ENCODE measurements at places on chromosomes 13 and 19.

GRCh38 chr13:30045916-30046704 is 195.7 kb upstream of the UBL3 start:
- no peaks in the 10 kb centered on the region for H3K27me3 ChIP-seq
- H3K36me3 ChIP-seq, result no peaks in the 10 kb centered on the region
- H3K4me3 ChIP-seq, result no peak overlapping the region
- H3K27ac ChIP-seq, result no peak overlapping the region
- peak; percentile 20 for DNase-seq

DNA sequence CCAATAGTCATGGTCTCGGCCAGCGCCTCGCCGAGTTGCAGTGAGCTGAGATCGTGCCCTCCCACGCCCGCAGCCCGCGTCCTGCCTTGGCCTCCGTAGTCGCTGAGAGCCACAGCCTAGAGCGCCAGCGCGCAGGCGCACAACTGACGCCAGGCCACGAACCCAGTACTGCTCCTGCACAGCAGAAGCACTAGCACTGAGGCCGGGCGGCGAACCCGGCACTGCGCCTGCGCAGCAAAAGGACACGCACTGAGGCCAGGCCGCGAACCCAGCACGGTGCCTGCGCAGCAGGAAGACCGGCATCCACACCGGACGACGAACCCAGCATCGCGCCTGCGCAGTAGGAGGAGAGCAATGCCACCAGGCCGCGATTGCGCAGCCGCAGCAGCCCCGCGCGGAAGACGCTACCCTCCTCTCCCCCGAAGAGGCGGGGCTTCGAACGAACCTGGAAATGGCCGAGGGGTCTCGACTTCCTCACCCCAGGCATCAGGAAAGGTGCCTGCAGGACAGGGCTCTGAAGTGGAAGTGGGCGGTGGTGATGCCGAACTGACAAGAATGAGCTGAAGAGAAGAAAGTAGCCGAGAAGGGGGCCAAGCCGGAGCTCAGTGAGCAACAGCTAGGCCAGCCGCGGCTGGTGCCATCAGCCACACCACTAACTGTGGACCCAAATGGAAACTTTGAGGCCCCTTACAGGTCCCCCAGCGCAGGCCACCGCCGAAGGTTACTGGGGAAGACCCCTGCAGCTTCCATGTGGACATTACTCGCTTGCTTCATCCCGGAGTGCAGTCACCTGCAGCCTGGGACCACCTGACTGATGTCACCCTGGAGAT is 7.5 kb downstream of the F10 start:
- H3K4me1 ChIP-seq, result no peaks in the 10 kb centered on the region
- peaks cover 65% of the 10 kb centered on the region for H3K27me3 ChIP-seq
- DNase-seq, result no peak
- H3K4me3 ChIP-seq, result no peak overlapping the region
- no peak overlapping the region for H3K27ac ChIP-seq

DNA sequence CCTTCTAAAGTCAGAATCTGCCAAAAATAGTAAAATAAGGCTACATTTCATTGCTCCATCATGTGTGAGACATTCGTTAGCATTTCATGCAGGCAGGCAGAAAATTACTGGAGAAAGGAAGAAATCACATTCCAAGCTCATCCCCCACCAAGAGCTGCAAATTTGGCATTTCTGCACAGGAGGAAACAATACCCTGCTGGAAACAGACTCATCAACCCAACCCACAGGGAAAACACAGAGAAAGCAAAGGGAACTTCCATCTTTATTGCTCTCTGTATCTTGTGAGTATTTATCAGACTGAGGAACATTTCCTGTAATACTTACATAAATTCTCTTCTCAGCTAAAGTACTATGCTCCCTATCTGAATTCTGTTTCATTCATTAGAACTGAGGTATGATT is 95.7 kb downstream of the KCTD12 start:
- no peak for DNase-seq
- H3K27me3 ChIP-seq, result no peaks in the 10 kb centered on the region
- no peaks in the 10 kb centered on the region for H3K36me3 ChIP-seq

DNA sequence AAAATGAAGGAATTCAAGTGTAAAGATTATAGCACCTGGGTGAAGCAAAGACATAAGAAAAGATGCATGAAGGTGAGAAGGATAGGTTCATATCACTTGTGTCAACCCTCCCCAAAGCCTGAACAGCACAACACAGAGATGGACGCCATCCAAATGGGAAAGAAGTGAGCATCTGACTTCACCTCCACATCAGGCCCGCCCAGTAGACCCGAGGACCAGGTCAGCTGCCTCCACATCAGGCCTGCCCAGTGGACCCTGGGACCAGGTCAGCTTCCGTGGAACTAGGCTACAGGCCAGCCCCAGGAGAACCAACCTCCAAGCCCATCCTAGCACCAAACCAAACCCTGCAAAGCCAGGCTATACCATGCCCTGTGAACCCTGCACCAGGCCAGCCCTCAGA is 862.9 kb downstream of the UQCRFS1 start:
- no peak overlapping the region for H3K4me3 ChIP-seq
- no peak overlapping the region for H3K27ac ChIP-seq
- DNase-seq, result no peak
- no peaks in the 10 kb centered on the region for H3K36me3 ChIP-seq
- H3K4me1 ChIP-seq, result no peaks in the 10 kb centered on the region
- H3K27me3 ChIP-seq, result no peaks in the 10 kb centered on the region

DNA sequence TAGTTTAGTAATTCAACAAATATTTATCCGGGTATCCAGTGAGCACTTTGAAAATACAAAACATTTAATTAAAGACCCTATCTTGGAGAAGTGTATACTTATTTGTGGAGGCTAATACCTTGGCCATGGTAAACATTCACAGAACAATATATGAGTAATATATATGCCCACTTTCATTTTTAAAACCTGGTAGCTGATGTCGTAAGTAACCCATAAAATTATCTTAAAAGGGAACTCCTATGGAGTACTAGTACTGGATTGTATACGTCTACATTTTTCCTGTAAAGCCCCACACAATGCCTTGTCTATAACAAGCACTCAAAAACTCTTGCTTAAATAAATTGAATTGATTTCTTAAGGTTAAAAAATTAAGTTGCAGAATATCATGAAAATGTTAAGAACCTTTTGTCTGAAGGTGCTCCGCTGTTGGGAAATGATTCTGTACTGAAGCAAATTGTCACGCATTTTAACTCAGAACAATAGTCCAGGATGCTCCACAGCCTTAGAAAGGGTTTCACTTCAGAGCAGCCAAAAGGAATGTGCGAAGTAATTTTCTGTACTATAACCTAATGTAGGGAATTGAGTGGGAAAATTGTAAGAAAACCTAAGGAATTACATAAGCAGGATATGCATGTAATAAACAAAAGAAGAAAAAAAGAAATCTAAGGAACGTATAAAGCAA is 58.9 kb upstream of the C1QTNF9 start:
- no peak overlapping the region for H3K4me3 ChIP-seq
- DNase-seq, result no peak
- no peaks in the 10 kb centered on the region for H3K36me3 ChIP-seq
- no peaks in the 10 kb centered on the region for H3K27me3 ChIP-seq
- H3K4me1 ChIP-seq, result no peaks in the 10 kb centered on the region

DNA sequence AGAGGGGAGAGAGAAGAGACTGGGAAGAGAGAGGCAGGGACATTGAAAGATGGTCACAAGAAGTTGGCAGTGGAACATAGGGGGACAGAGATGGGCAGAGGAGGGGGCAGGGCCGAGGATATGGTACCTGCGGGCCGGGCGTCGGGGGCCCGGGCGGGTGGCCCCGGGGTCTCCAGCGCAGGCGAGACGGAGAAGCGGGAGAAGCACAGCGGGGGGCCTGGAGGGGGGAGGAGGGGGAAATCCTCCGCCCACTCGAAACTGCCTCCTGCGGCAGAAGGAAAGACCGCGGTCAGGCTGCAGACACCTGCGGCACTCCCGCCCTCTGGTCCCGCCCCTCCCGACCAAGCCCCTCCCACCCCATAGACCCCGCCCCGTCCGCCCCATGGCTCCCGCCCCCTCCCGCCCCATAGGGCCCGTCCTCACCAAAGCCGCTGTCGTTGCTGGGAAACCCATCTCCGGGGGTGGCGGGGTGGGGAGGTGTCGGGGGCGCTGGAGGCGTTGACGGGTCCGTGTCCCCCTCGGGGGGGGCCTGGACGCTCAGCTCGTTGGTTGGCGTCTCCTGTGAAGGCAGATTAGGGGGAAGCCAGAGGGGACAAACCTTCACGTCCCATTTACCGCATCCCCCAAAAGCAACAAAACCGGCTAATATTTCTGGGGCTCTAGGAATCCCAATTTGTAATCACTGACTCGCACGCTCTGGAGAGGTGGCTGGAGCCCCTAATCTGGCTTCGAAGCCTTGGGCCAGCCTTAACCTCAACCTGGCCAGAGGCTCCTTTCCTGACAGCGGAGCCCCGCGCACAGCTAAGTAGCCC is 20.4 kb downstream of the LMTK3 start:
- H3K4me3 ChIP-seq, result peak overlapping the region; percentile 29
- DNase-seq, result peak; percentile 54
- peaks cover 33% of the 10 kb centered on the region for H3K4me1 ChIP-seq
- no peak overlapping the region for H3K27ac ChIP-seq
- no peaks in the 10 kb centered on the region for H3K27me3 ChIP-seq
- H3K36me3 ChIP-seq, result peaks cover 22% of the 10 kb centered on the region

- DNase-seq, result no peak
- no peaks in the 10 kb centered on the region for H3K36me3 ChIP-seq
- H3K4me3 ChIP-seq, result no peak within 1 kb of the TSS
These were observed at the start of gene SIGLEC12 for GRCh38 chr19:51501594-51502263. TSS of gene SIGLEC12 (minus strand) at chr19:51501800. CDS start at chr19:51501733, 67 bp downstream.

GRCh38 chr13:32316028-32316339 is 676 bp downstream of the BRCA2 start:
- H3K4me3 ChIP-seq, result peak overlapping the region; percentile 90
- peak overlapping the region; percentile 98 for H3K27ac ChIP-seq
- H3K27me3 ChIP-seq, result no peaks in the 10 kb centered on the region
- H3K36me3 ChIP-seq, result no peaks in the 10 kb centered on the region

DNA sequence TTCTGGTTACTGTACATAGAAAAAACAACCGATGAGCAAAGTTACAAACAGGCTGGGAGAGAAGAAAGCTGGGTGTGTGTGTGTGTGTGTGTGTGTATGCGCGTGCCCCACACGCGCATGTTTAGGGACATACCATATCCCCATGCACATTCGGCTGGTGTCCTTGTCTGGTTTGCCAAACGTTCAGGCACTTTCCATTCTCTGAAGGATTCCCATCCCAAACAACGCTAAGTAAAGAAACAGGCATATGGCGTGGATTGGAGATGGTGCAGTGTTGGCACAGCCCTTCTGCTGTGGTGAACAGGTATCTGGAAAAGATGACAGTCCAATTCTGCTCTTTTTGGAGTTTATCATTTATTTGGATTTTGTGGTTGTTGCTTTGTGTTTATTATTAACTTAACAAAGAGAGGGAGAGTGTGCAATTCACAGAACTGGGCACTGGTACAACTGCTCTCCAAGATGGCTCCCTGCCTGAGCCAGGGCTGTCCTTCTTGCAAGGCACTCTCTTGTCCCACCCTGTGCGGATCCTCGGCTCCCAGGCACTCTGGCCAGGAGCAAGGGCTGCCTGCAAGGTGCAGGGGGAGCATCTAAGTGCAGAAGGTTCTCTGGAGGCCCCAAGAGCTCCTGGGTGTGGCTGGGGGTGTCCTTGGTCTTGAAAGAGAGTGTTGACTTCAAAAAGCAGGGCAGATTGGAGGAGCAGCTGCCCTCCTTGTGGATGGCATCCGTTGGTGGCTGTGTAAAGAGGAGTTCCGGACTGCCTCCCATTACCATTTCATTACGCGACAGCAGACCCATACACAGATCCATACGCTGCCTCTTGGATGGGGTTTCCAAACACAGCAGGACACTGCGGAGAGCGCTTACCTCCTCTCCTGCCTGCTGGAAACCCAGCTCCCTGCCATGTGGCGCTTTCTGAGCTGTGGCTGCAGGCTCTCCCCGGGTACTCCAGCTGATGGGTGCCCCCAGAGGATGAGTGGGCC is 263.1 kb downstream of the ZNF536 start:
- DNase-seq, result no peak
- no peaks in the 10 kb centered on the region for H3K27me3 ChIP-seq
- H3K36me3 ChIP-seq, result peaks cover 6% of the 10 kb centered on the region
- no peaks in the 10 kb centered on the region for H3K4me1 ChIP-seq

DNA sequence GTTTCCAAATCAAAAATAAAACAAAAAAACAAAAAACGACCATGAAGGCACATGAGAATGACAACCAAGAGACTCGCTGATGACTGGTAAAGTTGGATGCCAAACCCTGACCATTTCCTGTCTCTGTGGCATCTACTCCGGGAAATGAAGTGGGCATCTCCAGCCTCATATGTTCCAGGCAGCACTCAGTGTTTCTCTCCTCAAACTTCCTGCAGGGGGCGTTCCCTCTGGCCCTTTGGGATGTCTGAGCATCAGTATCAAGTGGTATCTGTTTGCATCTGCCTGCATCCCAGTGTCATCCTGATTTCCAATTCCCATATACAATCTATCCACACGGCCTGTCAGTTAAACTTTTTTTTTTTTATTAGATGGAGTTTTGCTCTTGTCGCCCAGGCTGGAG is 9.8 kb upstream of the SIGLEC12 start:
- H3K4me3 ChIP-seq, result no peak overlapping the region
- peak; percentile 7 for DNase-seq
- H3K27me3 ChIP-seq, result no peaks in the 10 kb centered on the region
- no peaks in the 10 kb centered on the region for H3K36me3 ChIP-seq
- H3K4me1 ChIP-seq, result no peaks in the 10 kb centered on the region

DNA sequence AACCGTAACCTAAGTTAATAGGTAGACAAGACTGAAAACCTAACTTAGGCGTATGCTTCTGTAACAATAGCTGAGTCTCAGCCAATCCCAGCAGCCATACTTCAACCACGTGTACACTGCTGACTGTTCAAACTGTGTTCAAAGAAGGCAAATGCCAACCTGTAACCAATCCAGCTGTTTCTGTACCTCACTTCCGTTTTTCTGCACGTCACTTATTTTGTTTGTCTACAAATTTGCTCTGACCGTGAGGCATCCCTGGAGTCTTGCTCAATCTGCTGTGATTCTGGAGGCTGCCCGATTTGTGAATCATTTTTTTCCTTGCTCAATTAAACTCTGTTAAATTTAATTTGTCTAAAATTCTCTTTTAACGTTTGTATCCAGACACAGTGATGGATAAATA is 59.2 kb downstream of the EDNRB start:
- H3K27ac ChIP-seq, result peak overlapping the region; percentile 90
- H3K36me3 ChIP-seq, result no peaks in the 10 kb centered on the region
- peaks cover 9% of the 10 kb centered on the region for H3K27me3 ChIP-seq
- H3K4me3 ChIP-seq, result no peak overlapping the region
- peak; percentile 78 for DNase-seq
